CD8-positive, alpha-beta memory T cell (primary cell): ENCODE measurements at places on chromosomes 2 and 18.

GRCh38 chr2:96493072-96493471 is 12.1 kb downstream of the NEURL3 start:
- DNase-seq, result no peak

DNA sequence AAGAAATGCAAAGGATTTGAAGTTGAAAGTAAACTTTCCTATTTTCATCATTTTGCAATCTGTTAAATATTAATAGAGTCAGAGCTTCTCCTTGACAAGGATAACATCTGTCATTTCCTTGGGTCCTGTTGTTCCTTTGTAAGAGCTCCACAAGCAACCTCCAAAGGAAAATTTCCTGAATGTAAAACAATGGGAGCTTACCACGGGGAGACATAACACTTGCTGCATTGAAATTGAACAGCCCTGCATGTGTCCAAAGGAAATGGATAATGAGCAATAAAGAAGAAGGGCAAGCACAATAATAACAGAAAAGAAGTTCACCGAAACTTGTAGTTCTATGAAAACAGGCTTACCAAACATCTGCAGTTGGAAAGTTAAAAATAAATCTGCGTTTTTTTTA is 42.0 kb upstream of the SCG2 start:
- no peak for DNase-seq

- DNase-seq, result no peak
Observed at GRCh38 chr18:32507093-32507492, 36.4 kb upstream of the GAREM1 start.

GRCh38 chr2:31163011-31163539 is 24.8 kb upstream of the GALNT14 start:
- DNase-seq, result no peak

DNA sequence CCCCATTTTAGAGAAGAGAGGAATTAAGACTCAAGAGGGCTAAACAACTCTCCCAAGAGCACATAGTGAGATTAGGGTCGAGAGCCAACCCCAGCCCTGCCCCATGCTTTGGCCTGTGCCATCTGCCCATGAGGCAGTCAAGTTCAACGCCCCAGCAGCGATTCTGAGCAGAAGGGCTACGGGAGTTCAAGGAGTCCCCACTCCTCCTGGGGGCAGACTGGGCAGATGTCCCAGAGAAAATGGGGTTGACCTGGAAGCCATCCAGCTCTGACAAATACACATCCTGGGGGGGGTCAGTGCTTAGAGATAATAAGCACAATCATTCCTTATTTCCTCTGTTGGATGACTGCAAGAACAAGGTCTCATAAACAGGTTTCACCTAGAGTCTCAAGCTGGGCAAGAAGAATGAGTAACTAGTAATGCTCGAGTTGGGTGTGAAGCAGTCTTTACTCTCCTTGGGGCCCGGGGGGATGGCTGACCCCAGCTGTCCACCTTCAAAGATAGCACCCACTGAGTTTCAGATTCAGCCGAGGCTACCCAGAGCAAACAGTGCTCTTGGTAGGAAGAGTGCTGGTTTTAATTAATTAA is 716.4 kb downstream of the RNF144A start:
- DNase-seq, result no peak

DNA sequence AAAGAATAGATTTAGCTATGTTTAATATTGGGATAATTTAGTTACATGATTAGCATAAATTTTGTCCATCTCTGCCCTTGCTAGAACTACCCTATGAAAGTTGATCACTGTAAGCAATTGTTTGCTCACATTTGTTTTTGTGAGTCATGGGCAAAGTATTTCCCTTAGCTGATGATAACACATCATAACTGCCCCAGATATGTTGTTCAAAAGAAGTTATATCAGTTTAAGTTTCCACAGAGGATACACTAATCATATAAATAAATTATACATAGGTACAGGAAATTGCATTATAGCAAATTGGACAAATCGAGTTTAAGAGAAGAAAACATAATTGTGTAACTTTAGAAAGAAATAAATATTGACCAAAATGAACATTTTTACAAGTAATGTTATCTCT is 223.2 kb upstream of the PIK3C3 start:
- no peak for DNase-seq
